ENCODE measurements at places on chromosomes 3 and 15.

- no peak for DNase-seq
Observed at GRCh38 chr15:69647142-69647513, 194.5 kb downstream of the RPLP1 start.

GRCh38 chr3:111278959-111279358, 207.3 kb downstream of the NECTIN3 start:
- DNase-seq = no peak

DNA sequence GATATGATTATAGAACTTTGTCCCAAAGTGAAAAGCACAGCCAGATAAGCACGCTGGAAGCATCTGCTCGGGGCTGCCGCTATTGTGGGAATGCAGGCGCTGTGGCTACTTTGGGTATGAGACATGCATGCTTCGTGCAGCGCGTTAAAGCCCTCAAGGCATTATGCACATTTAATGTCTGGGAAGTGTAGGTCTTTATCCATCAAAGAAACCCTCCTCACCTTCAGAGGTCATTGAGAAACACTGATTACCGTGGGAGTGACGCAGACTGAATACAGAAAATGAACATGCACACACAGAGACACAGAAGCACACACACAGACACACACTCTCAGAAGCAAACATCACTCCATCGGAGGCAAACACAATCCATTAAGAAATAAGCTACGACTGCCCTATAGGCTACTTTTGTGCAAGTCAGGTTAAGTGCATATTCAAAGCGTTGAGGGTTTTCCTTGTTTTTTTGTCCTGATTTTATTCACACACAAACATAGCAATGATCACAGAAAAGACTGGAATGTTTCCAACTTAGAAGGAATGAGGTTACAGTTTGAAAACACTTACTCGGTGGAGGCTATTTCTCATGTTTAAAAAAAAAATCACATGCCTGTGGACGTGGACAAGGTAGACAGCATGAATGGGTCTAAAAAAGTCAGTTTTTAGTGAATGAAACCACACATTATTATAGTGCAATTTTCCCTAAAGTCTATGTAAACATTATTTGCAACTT, 68.5 kb downstream of the PLCH1 start:
- peak; percentile 37 for DNase-seq

GRCh38 chr3:33773637-33774036, 24.8 kb upstream of the PDCD6IP start:
- no peak for DNase-seq
